ENCODE measurements at places on chromosomes 3 and 15. TPM values are rescaled to one million over a fixed set of nuclear protein-coding genes. Genes with fewer than 3 reads are reported as not detected.
A peak's percentile ranks its signal among the peaks of the same experiment; 100 is the strongest.

DNA sequence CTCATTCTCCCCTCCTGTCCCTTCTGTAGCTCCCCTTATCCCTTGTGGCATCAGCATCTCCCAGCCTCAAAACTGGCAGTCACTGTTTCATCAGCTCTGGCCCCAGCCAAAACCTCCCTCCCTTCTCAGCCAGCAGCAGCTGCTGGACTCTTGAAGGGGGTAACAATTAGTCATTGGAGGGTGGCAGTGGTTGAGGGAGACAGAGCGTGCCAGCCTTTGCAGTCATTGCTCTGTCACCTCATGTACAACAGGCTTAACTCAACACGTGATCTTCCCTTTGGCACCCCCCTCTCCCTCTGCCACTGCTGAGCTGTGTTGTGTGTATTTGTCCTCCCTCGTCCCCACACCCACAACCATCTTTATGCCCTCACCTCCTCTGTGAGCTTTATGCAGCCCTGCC, 28.2 kb downstream of the RBP2 start:
- no peaks in the 10 kb centered on the region for H3K36me3 ChIP-seq
- no peak for DNase-seq
- H3K27me3 ChIP-seq: no peaks in the 10 kb centered on the region
- H3K4me3 ChIP-seq: no peak overlapping the region
- no peak overlapping the region for H3K27ac ChIP-seq

DNA sequence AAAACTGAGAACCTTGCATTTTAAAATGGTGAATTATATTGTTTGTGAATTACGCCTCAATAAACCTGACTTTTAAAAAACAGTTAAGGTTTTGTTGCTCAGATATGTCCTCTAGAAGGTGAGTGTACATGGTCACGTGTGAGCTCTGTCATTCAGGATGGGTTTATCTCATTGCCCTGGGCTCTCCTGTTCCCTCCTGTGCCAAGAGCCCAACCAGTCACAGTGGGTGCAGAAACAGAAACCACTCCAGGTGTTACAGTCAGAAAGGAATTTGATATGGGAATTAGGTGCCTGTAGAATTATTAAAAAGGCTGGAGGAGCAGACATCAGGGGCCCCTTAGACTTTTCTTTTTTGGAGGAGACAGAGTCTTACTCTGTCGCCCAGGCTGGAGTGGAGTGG, 196.4 kb downstream of the STT3B start:
- H3K27ac ChIP-seq: no peak overlapping the region
- no peaks in the 10 kb centered on the region for H3K36me3 ChIP-seq
- H3K4me3 ChIP-seq: no peak overlapping the region
- no peak for DNase-seq
- no peaks in the 10 kb centered on the region for H3K4me1 ChIP-seq
- no peaks in the 10 kb centered on the region for H3K27me3 ChIP-seq

DNA sequence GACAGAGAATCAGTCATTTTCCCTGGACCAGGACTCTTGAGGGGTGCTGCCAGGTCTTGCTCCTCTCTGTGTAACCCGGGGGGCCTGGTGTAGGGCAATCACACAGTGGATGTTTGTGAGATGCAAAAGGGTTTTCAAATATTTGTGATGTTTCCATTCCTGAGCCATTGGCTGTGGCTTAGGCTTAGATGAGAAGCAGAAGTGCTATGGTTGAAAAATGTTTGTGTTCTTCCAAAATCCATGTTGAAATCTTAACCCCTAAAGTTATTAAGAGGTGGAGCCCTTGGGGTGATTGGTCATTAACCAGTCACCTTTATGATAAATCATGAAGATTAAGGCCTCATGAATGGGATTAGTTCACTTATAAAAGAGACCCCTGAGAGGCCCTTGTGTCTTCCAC, 36.5 kb downstream of the CORO2B start:
- H3K4me1 ChIP-seq: peaks cover 8% of the 10 kb centered on the region
- H3K36me3 ChIP-seq: no peaks in the 10 kb centered on the region
- peak overlapping the region; percentile 69 for H3K27ac ChIP-seq
- H3K4me3 ChIP-seq: no peak overlapping the region

GRCh38 chr3:30948426-30948825, 54.0 kb upstream of the GADL1 start:
- H3K4me3 ChIP-seq: no peak overlapping the region
- H3K36me3 ChIP-seq: no peaks in the 10 kb centered on the region
- H3K4me1 ChIP-seq: no peaks in the 10 kb centered on the region
- H3K27me3 ChIP-seq: no peaks in the 10 kb centered on the region
- no peak overlapping the region for H3K27ac ChIP-seq

DNA sequence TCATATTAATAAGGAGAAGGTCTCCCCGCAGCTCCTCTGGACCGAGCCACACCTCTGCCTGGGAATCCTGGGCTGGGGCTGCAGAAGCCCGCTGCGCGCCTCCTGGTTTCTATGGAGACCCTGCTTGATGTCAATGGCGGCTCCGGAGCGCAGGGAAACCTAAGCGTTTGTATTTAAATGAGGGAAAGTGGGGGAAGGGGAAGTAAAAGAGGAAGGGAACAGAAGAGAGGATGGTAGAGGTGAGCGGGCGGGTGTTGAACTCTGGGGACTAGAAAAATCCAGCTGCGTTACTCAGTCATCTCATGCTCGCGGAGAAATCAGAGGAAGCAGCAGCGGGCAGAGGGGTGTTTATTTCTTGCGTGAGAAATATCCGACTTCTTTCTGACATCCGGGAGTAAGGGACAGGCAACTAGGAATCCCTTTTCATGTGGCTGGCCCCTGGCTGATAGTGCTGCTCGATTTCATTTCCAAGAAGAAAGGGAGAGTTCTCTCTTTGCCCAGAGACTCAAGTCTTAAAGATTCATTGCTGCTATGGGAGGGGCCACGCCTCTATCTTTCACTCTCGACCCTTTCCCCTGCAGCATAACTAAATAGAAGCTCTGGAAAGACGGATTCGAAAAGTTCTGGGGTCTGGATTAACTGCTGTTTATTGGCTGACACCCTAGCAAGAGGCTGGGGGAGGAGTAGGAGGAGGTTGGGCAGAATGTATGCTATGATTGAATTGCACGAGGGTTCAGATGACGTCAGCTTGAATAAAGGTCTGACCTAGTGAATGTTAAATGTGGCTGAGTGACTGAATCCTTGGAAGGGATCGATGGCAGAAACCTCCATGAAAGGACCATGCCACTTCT, 110.5 kb upstream of the GAP43 start:
- no peaks in the 10 kb centered on the region for H3K4me1 ChIP-seq
- H3K36me3 ChIP-seq: no peaks in the 10 kb centered on the region
- DNase-seq: peak; percentile 18
- H3K27ac ChIP-seq: peak overlapping the region; percentile 61

DNA sequence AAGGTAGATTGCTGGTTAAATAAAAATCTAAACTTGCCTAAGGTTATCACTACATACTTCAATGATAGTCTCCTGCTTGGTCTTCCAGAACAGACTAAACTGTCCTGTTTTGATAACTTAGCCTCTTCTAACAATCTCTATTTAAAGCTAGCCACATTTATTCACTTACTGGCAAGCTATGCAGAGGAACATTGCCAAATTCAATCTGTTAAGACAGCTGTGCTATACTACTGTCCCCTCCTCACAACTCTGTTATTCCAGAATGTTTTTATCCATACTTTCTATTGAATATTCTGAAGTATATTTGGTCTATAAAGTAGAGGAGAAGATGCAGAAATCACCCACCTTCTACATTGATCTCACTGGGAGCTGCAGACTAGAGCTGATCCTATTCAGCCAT, 594.0 kb upstream of the CCDC54 start:
- H3K36me3 ChIP-seq: no peaks in the 10 kb centered on the region
- H3K4me3 ChIP-seq: no peak overlapping the region
- H3K27ac ChIP-seq: no peak overlapping the region
- DNase-seq: no peak

Gene CYP8B1
- total RNA-seq: not detected

Gene CYP1A1
- total RNA-seq: 0.29 TPM

Gene ALDH1L1
- 2.1 TPM for total RNA-seq

Gene SNAP23
- 155 TPM for total RNA-seq

All from uterus (tissue), 4 donors.